ENCODE measurements at places on chromosomes 7 and 10. TPM values are rescaled to one million over a fixed set of nuclear protein-coding genes. Genes with fewer than 3 reads are reported as not detected.

The PPA1 gene
- total RNA-seq: 180 TPM

The ANKRD2 gene
- not detected for total RNA-seq

The RHOBTB1 gene
- total RNA-seq: 6.9 TPM

The GALNT17 gene
- 61.1 TPM for total RNA-seq

The ANKRD61 gene
- total RNA-seq: not detected

The BCAP29 gene
- total RNA-seq: 19.0 TPM

The EIF5AL1 gene
- total RNA-seq: 0.17 TPM

The NUB1 gene
- total RNA-seq: 33.5 TPM

The KCNH2 gene
- 14.6 TPM for total RNA-seq

The KLF6 gene
- 27.9 TPM for total RNA-seq

The C7orf57 gene
- total RNA-seq: 0.90 TPM

The ANKMY2 gene
- 12.0 TPM for total RNA-seq

The MUC12 gene
- total RNA-seq: 6.5 TPM

The PALD1 gene
- 36.1 TPM for total RNA-seq

The ADAM8 gene
- 7.2 TPM for total RNA-seq

The ZNF32 gene
- 23.9 TPM for total RNA-seq

The NUTM2D gene
- total RNA-seq: 1.6 TPM

The GATA3 gene
- total RNA-seq: 0.72 TPM

The TMEM213 gene
- total RNA-seq: 0.11 TPM

The CTNNA3 gene
- total RNA-seq: 4.0 TPM

The ADRA2A gene
- total RNA-seq: 1.7 TPM

The CDH23 gene
- total RNA-seq: 2.9 TPM

The NEURL1 gene
- total RNA-seq: 1.2 TPM

The DENND10 gene
- 60.6 TPM for total RNA-seq

The CALML5 gene
- 0.23 TPM for total RNA-seq

The OR2A5 gene
- not detected for total RNA-seq

The INMT gene
- 3.5 TPM for total RNA-seq

The FOXP2 gene
- 0.17 TPM for total RNA-seq

The PILRA gene
- total RNA-seq: 3.0 TPM

The LLCFC1 gene
- not detected for total RNA-seq
